ENCODE measurements at places on chromosomes 6 and 20.

- DNase-seq, result no peak
Measured at GRCh38 chr6:215335-216034, 76.8 kb upstream of the DUSP22 start.

DNA sequence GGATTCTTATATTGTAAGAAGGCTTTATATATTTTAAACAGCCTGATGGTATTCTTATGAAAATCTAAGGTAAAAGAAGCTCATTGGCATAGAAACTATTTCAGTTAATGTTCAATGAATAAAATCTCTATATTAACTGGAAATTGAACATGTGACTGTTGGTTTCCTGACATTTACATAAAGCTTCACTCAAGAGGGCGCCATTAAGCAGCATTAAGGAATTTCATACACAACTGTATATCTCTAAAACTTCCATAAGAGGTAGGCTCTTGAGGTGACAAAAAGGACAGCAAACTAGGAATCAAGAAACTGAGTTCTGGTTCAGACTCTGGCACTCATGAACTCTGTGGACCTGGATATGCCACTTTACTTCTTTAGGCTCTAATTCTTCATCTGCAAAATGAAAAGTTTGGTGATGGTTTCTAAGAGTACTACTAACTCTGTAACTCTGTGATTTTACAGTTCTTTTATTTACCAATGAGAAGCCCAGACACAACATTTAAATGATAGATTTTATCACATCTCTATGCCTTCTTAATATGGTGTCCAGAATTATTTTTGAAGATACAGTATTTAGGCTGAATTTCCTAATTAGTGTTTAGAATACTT lies 147.5 kb downstream of the FLRT3 start:
- DNase-seq, result peak; percentile 29

GRCh38 chr6:125485757-125486156 lies 184.0 kb upstream of the HDDC2 start:
- no peak for DNase-seq

DNA sequence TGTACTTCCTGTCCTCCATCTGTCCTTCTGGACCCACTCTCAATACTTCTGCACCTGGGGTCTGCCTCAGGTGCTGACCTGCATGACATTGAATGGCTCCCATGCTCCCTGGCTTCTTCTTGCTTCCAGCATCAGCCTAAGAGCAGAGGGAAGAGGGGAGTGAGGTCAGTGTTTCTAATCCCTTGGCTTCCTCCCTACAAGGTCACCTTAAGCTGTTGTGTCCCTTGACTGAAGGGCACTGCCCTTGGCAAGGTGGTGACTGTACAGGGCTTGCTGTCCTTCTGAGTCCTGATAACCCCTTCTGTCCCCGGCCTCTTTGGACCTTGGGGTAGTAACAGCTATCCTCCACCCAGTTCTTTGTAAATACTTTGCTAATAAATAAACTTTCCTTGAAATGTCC lies 9.6 kb downstream of the HLA-DMB start:
- no peak for DNase-seq

DNA sequence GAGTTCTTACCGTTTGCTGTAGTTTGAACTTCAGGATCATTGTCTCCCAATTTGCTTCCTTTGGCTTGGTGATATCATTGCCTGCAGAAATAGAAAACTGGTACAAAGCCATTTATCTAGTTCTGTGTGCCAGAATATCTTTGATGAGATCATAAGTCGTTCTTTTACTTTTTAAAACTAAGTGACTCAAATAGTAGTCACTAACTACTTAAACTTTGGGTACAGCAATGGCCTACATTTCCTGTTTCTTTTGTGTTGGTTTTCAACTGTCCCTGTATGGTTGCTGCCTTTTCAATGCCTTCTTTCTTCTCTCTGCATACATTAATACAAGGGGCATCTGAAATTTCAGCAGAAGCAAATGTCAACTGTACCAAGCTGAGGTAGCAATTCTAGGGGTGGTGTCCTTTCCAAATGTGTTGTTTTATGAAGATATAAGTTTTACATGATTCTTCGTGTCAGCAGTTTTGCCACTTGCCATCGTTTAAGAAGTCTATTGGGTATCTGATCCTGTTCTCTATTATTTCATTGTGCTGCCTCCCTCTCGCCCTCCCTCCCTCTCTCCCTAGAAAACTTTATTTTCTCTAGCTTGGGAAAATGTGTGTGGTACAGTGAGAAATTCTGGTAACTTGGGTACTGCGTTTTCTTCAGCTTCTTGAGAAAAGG lies 238.5 kb downstream of the FARS2 start:
- no peak for DNase-seq

GRCh38 chr6:129429956-129430355 lies 280.0 kb downstream of the ARHGAP18 start:
- DNase-seq, result no peak

GRCh38 chr6:99589290-99589672 lies 17.4 kb upstream of the PRDM13 start:
- no peak for DNase-seq

- DNase-seq, result no peak
Measured at GRCh38 chr6:57207141-57207540, 15.0 kb downstream of the RAB23 start.

DNA sequence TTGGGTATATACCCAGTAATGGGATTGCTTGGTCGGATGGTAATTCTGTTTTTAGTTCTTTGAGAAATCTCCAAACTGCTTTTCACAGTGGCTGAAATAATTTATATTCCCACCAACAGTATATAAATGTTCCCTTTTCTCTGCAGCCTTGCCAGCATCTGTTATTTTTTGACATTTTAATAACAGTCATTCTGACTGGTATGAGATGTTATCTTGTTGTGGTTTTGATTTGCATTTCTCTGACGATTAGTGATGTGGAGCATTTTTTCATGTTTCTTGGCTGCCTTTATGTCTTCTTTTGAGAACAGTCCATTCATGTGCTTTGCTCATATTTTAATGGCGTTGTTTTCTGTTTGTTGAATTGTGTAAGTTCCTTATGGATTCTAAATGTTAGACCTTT lies 641.6 kb downstream of the HACE1 start:
- no peak for DNase-seq

- DNase-seq, result peak; percentile 40
Measured at GRCh38 chr20:48287021-48287494, 501.8 kb upstream of the SULF2 start.

DNA sequence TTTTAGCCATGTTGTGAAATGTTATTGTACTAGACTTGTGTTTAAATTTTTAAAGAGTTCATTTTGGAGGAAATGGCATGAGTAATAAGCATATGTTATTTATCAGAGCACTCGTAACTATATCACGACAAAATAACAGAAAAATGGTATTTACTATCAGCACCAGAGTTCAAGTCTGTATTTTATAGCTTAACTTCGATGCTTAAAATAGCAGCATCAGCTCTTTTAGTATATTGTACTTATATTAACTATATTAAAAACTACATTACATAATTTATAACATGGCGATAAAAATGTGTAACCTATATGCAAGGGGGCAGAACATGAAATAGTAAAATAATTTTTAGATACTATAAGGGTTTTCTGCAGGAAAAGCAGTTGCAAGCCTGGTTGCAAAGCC lies 52.9 kb downstream of the ABRACL start:
- no peak for DNase-seq

DNA sequence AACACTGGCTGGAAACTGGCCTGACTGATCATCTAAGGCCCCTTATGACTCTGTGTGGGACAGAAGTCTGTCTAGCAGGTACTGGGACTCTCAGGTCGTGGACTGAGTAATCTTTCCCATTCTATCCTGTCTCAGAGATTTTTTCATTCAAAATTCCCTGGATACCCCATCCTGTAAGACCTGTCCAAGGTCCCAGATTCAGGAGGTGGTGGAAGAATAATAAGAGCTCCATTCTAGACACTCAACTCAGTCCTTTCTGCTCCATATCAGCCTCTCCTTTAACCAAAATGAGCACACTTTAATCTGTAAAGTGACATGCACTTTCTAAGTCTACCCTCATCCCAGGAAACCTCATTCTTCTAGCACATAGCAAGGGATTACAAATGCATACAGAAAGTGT lies 82.5 kb upstream of the MRPS10 start:
- no peak for DNase-seq

All from forelimb muscle (tissue), 1 donor.